GM23338 (cell line): ENCODE measurements at places on chromosomes 7 and 10. TPM values are rescaled to one million over a fixed set of nuclear protein-coding genes. Genes with fewer than 3 reads are reported as not detected.

Gene EZH2
- 32.5 and 38.6 TPM in 2 replicates for polyA plus RNA-seq

Gene PNLIPRP2
- polyA plus RNA-seq: 0.19 and 0.24 TPM in 2 replicates

Gene RAB19
- 1.3 and 2.5 TPM in 2 replicates for polyA plus RNA-seq

Gene CALCR
- 0.32 and 0.59 TPM in 2 replicates for polyA plus RNA-seq

GRCh38 chr7:156999958-157000726 lies 10.3 kb downstream of the MNX1 start:
- H3K4me1 ChIP-seq: peaks cover 43% of the 10 kb centered on the region
- peak overlapping the region; percentile 54 for H3K4me3 ChIP-seq
- H3K27me3 ChIP-seq: peaks cover 99% of the 10 kb centered on the region
- DNase-seq: peak; percentile 73

GRCh38 chr10:14536241-14537213 lies 205.8 kb upstream of the FRMD4A start:
- DNase-seq: peak; percentile 91
- no peaks in the 10 kb centered on the region for H3K27me3 ChIP-seq
- no peaks in the 10 kb centered on the region for H3K4me1 ChIP-seq
- no peak overlapping the region for H3K27ac ChIP-seq
- no peaks in the 10 kb centered on the region for H3K36me3 ChIP-seq

- H3K36me3 ChIP-seq: no peaks in the 10 kb centered on the region
- no peak overlapping the region for H3K27ac ChIP-seq
- H3K27me3 ChIP-seq: no peaks in the 10 kb centered on the region
- H3K4me1 ChIP-seq: no peaks in the 10 kb centered on the region
These were observed 30.7 kb upstream of the ADCY1 start for GRCh38 chr7:45543473-45543872.

DNA sequence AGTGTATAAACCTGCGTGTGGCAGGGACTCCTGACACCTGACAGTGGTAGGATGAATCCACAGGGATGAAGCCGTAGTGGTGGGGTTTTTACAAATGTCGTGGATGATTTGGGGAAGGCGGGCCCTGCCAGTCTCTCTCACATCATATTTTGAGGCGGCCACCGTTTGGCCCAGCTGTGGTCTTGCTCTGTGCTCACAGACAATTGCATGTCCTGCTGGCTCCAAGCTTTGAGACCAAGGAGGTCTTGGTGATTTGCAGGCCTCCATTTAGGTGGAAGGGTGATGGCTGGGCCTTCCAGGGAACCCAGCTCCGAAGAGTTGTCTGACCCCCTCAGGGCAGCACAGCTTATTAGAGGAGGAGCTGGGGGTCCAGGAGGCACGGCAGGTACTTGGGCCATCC lies 151.1 kb upstream of the SHH start:
- DNase-seq: no peak
- H3K4me3 ChIP-seq: no peak overlapping the region
- no peak overlapping the region for H3K27ac ChIP-seq
- no peaks in the 10 kb centered on the region for H3K4me1 ChIP-seq

- no peak overlapping the region for H3K27ac ChIP-seq
- H3K36me3 ChIP-seq: no peaks in the 10 kb centered on the region
- no peaks in the 10 kb centered on the region for H3K4me1 ChIP-seq
- no peak overlapping the region for H3K4me3 ChIP-seq
- no peaks in the 10 kb centered on the region for H3K27me3 ChIP-seq
These were observed 68.9 kb upstream of the ADO start for GRCh38 chr10:62735464-62736167.

- no peak overlapping the region for H3K27ac ChIP-seq
- no peak overlapping the region for H3K4me3 ChIP-seq
- H3K27me3 ChIP-seq: no peaks in the 10 kb centered on the region
- no peak for DNase-seq
- no peaks in the 10 kb centered on the region for H3K36me3 ChIP-seq
These were observed 118.6 kb upstream of the BTBD16 start for GRCh38 chr10:122152544-122152943.

GRCh38 chr10:17671307-17671706 lies 27.4 kb downstream of the STAM start:
- peak overlapping the region; percentile 14; the same call in 1 of the 2 replicates for H3K27ac ChIP-seq
- H3K4me1 ChIP-seq: peaks cover 56% of the 10 kb centered on the region
- no peaks in the 10 kb centered on the region for H3K36me3 ChIP-seq
- peak overlapping the region; percentile 36 for H3K4me3 ChIP-seq
- peak; percentile 81 for DNase-seq

DNA sequence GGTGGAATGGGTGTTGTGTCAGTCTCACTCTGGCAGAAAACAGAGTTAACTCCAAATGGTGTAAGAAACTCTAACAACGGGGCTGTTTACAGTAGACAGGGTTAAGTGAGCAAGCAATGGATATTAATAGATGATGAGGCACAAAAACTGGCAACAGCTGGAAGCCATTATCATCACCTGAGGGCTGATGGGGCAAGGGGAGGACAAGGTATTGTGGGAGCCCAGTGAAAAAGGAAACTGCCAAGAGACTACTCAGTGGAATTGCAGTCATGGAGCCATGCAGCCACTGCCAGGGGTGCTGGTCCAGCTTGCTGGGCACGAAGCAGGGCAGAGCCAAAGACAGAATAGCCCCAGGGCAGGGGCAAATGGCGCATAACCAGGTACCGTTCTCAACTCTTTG lies 260.7 kb downstream of the BICC1 start:
- no peak overlapping the region for H3K4me3 ChIP-seq
- no peaks in the 10 kb centered on the region for H3K4me1 ChIP-seq
- no peaks in the 10 kb centered on the region for H3K36me3 ChIP-seq
- DNase-seq: no peak
- H3K27me3 ChIP-seq: no peaks in the 10 kb centered on the region
- H3K27ac ChIP-seq: no peak overlapping the region

DNA sequence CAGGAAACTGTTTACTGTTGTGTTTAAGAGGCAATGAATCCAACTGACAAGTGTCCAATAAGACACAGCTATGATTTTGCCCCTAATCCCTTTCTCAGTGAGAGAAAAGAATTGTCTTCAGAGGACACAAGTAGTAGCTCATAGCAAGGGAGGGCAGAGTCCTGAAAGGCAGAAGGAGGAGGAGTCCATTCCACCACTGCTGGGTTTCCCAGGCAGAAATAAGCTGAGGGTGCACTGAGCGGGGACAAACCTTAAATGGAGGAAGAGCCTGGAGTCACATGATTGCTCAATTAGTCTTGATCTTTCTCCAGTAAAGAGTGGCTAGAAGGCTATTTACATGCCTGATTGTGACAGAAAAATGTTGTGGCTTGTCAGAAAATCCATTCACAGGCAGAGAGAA lies 573.8 kb downstream of the POM121L12 start:
- peaks cover 3% of the 10 kb centered on the region; the same call in 1 of the 2 replicates for H3K4me1 ChIP-seq
- H3K27me3 ChIP-seq: no peaks in the 10 kb centered on the region
- no peak overlapping the region for H3K4me3 ChIP-seq

GRCh38 chr7:37028909-37029440 lies 304.7 kb upstream of the AOAH start:
- H3K27me3 ChIP-seq: no peaks in the 10 kb centered on the region
- no peak for DNase-seq
- no peaks in the 10 kb centered on the region for H3K36me3 ChIP-seq
- no peak overlapping the region for H3K4me3 ChIP-seq

- no peak for DNase-seq
- H3K36me3 ChIP-seq: no peaks in the 10 kb centered on the region; the same call in 1 of the 2 replicates
These were observed 487.8 kb downstream of the ZNF33B start for GRCh38 chr10:42150428-42151061.

DNA sequence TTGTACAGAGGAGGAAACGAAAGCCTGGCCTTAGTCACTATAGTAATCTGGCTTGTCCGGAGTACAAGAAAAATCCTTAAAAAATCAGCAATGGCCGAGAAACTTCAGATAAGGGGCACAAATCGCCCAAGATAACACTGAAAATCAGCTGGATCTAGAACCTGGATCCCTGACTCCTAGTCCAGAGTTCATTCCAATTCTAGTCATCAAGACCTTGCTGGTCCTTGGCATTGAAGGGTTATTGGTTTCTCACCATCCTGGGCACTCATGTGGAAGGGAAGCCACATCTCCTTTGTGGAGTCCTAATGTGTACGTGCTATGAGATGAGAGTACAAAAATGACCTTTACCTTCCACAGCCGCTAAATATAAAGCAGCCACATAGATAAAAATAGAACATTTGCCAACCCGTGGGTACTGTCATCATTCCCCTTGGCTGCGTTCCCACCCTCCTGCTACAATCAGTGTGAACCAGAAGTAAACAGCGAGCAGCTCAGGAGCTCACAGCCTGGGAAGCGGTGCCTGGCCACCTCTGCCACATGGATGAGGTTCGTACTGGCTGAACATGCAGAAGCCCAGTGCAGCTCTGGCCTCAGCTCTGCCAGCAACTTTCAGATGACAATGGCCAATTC lies 116.0 kb upstream of the PDLIM1 start:
- H3K36me3 ChIP-seq: peaks cover 5% of the 10 kb centered on the region; the same call in 1 of the 2 replicates
- peaks cover 28% of the 10 kb centered on the region for H3K4me1 ChIP-seq
- no peaks in the 10 kb centered on the region for H3K27me3 ChIP-seq
- DNase-seq: no peak

- peak; percentile 65 for DNase-seq
- peaks cover 3% of the 10 kb centered on the region; the same call in 1 of the 2 replicates for H3K4me1 ChIP-seq
- no peak overlapping the region for H3K4me3 ChIP-seq
- H3K27ac ChIP-seq: no peak overlapping the region
These were observed 22.4 kb downstream of the KCNH2 start for GRCh38 chr7:150955519-150956394.
